ENCODE measurements at places on chromosomes 4 and X.

DNA sequence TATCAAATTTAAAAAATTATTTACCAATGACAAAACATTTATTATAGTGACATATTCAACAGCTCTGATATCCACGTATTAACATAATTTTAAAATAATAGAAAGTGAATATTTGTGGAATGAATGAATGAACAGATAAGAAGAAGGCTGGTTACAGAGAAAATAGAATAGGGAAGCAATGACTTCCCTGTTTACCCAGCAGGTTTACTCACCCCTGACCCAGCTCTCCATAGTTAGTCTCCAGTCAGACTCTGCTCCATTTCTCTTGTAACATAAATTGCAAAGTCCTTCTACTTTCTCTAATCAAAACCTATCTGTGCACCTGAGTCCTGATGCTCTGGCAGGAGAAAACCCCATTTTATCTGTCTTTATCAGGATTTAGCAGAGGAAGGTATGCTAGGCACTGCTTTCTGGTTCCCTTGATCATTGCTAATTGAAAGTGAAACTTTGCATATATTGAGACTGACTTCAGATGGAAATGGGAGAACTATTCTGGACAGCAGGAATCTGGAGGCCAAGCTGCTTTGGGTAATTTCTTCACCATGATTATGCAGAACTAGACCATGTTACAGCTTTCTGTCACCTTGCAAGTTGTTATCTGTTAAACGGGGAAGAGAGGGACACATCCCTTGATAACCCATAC, 363.0 kb downstream of the FAT4 start:
- no peak for DNase-seq

GRCh38 chr4:66736606-66737005, 808.7 kb downstream of the CENPC start:
- DNase-seq, result no peak

DNA sequence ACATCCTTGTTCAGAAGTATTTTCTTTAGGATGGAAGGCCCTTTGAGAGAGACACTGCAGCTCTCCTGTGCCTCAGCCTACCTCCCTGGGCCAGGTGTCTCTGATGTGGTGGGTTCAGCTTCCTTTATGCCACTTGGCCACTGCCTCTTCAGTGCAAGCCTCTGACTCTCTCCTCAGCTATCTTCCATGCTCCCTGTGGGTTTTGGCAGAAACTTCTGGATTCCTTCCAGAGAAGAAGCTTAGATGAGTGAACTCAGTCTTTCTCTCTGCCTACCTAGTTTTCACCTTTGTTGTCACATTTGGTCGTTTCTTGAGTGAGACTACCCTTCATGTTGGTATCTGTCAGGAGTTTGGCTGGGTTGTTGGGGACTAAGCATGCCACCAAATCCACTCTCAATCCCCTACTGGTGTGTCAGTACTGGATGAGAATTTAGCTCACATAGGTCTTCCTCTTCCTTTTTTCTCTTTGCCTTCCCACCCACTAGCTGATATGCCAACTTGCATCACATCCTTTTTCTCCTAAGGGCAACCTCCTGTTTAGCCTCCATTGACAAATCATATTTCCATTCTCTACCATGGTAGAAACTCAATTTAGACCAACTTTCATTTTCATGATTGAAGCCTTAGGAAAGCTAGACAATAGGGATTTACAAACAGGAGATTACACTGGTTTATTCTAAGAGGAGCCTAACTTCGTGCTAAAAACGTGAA, 32.0 kb downstream of the IL15 start:
- no peak for DNase-seq

GRCh38 chrX:63656871-63657580, 128.0 kb downstream of the ARHGEF9 start:
- DNase-seq, result peak; percentile 80

- no peak for DNase-seq
Observed at GRCh38 chrX:34503119-34503518, 154.0 kb downstream of the TMEM47 start.

DNA sequence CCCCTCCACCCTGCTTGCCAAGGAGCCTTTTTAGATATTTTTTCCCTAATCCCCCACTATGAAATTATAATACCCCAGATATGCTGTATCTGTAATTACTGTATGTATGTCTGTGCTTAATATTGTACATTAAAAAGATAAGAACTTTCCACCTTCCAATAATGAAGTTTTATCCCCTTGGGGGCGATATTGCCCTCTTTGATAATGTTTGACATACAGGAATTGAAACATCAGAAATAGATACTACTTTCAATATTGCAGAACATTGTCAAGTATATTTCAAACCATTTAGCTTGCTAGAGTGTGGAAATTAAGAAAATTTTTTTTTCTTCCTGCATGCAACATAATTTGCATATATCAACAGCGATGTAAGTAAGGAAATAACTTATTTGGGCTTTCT, 58.9 kb downstream of the NAF1 start:
- DNase-seq, result no peak

DNA sequence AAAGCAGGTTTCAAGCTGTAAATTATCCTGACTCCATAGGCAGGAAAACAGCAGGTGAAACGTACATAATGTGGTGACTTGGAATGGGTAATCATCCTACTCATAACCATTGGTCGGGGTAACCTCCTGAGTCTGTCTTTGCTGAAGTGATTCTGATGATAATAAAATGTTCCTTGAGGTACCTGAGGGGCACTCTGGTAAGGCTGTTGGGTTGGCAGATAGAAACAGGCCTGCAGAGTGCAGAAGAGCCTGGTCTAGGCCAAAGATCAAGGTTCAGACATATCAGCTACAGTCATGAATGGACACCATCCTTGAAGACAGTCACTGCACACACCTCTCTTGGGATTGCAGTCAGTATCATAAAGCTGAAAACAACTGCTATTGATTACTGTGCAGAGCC, 174.7 kb upstream of the RPL34 start:
- DNase-seq, result no peak

DNA sequence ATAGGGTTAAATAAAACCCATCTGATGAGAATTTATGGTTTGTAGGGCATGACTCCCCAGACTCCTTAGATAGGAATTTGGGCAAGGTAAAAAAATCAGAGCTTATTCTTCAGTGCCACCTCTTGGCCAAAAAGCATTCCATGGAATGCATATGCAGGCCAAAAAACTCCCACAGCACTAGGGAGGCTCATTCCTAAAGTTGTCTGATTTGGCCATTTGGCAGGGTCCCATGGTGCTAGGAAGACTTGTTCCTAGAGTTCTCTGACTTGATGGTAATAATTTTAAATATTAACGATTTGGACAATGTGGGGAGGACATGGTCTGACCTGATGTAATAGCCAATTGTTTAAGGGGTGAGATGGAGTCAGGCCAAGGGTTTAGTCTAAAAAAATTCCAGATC, 93.0 kb downstream of the SPIN4 start:
- DNase-seq, result no peak

DNA sequence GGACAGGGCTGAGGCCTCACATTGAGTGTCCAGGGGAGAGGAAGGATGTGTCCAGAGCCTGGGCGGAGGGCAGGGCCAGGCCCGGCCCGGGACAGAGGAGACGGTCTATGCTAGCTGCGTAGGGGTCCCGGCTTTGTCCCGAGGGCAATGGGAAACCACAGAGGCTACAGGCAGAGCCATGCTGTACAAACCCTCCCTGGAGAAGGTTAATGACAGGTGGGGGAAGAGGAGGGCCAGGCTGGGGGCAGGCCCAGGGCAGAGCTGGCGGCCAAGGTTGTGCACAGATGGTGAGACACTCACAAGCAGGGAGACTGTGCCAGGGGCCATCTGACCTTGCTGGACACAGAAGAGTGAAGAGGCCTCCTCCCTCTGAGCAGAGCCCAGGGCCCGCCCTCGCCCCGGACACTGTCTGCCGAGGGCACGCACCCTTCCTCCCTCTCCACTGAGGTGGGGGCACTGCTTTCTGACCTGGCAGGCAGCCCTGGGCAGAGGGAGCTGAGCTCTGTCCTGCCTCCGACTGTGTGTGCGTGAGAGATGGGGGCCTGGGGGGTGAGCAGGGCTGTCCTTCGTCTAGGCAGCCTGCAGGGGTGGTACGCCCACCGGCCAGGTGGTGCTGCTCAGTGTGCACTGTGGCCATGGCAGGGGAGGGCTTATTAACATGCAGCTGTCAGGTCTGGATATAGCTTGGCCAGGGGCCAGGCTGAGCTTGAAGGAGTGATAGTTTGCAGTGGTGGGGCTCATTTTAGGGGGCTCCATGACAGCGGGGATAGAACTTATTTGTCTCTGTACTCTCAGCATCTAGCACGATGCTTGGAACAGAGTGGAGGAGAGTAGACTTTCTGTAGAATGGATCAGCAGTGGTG, 75.7 kb upstream of the LRPAP1 start:
- no peak for DNase-seq

- no peak for DNase-seq
Observed at GRCh38 chrX:109710181-109710580, 22.9 kb downstream of the ACSL4 start.

GRCh38 chr4:83387012-83387411, 52.4 kb upstream of the HPSE start:
- no peak for DNase-seq

DNA sequence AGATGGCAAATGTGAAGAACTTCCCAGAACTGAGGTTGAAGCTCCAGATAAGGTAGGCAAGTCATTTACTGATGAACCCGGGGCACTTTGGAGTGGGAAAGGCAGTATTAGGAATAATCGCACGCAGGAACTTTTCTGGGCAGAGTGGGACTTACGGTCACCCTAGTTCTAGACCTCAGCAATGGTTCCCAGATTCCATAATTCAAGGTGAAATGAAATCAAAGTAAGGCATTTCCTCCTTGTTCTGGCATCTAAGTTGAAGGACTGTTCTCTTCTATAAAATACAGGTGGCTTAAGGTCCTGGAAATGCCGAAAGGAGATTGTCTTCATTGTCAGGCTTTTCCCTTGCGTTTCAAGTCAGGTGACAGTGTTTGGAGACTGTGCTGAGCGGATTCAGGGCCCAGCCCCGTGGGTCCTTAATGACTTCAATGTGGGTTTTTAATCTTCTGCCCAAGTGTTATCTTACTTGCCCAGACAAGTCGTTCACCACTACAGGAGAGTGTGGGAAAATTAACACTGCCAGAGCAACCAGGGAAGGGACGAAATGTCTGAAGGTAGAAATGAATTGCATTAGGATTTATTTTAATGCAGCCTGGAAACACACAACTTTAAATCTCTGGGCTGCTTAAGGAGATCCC, 52.1 kb upstream of the STOX2 start:
- no peak for DNase-seq

GRCh38 chrX:30643313-30643821, 9.9 kb upstream of the GK start:
- no peak for DNase-seq

GRCh38 chr4:130044788-130045531, 949.0 kb downstream of the C4orf33 start:
- no peak for DNase-seq

DNA sequence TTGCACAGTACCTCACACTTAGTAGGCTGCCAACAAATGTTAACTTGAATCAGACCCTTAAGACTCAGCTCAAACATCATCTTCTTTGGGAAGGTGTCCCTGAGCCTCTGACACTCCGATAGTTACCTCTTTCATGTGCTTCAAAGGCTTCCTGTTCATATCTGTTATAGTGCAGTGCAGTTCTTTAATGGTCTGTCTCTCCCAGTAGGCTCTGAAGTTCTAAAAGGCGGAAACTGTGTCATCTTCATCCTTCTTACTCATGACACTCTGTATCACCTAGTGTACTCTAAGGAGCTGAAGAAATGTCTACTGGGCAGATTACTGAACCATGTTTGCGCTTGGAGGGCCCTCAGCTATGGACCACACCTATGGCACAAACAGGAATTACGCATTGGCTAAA, 2.1 kb upstream of the DIAPH2 start:
- no peak for DNase-seq

DNA sequence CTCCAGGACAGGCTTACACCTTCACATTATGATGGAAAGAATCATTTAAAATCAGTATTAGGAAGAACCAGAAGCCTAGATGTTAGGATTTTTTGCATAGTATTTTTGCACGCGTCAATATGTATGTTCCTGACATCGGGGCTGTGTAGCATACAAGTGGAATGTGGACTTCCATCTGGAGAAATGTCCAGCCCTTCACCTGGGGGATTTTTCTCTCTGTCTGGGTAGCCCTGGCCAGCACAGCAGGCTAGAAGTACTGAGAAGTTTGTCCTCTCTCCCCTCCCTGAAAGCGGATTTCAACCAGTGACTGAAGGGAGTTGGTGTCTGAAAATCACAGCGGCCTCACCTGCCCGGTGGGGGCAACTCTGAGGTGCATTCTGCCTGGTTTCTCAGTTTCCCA, 10.4 kb upstream of the KLHL8 start:
- no peak for DNase-seq

DNA sequence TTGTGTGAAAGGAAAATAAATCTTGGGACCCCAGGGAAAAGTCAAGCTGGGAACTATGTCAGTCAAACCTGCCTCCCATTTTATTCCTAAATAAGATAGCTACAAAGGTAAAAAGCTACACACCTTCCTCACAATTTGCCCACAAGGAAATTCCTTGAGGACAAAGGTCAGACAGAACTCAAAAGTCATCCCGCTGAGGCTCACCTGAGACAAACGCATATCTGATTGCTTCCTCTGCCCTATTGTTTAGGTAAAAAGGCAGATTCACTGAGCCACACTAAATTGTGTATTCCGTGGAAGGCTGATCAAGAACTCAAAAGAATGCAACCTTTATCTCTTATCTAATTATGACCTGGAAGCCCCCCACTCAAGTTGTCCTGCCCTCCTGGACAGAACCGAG, 58.7 kb upstream of the MAML3 start:
- no peak for DNase-seq

GRCh38 chr4:23269566-23269965, 576.8 kb downstream of the GBA3 start:
- DNase-seq, result no peak

- no peak for DNase-seq
Observed at GRCh38 chrX:148612431-148612830, 112.0 kb downstream of the AFF2 start.

GRCh38 chr4:38132107-38132673, 172.0 kb downstream of the PTTG2 start:
- peak; percentile 94 for DNase-seq

DNA sequence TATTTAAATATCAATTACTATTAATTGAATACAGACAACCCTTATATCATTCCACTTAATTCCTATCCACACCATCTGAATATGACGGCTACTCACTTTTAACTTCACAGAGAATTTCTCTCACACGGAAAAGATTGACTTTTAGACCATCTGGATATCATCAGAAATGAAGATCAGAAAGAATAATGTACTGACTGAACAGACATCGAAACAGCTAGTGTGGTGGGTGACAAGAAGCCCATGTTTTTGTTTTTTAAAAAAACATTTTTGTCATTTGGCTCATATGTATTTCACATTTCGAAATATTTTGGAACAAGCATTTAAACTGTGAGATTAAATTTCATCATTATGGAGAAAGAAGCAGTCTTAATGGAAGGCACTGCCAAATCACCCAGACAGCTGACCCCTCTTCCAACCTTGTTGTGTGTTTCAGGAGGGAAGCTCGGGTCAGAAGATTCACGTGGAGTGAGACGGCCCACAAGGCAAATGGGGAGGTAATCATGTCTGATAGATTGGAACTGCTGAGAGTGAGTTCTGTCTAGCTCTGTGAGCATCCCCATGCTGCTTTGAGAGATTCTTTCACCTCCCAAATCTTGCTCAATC, 204.2 kb upstream of the RASGEF1B start:
- DNase-seq, result no peak

GRCh38 chr4:121728066-121728465, 31.3 kb upstream of the ANXA5 start:
- DNase-seq, result peak; percentile 82
